HCT116 (cell line): ENCODE measurements at places on chromosomes 2 and 18. TPM values are rescaled to one million over a fixed set of nuclear protein-coding genes. Genes with fewer than 3 reads are reported as not detected.

GRCh38 chr2:9661261-9661660, 30.5 kb upstream of the YWHAQ start:
- DNase-seq = no peak
- H3K4me1 ChIP-seq = no peaks in the 10 kb centered on the region
- H3K36me3 ChIP-seq = no peaks in the 10 kb centered on the region
- H3K27me3 ChIP-seq = no peaks in the 10 kb centered on the region
- H3K4me3 ChIP-seq = no peak overlapping the region

DNA sequence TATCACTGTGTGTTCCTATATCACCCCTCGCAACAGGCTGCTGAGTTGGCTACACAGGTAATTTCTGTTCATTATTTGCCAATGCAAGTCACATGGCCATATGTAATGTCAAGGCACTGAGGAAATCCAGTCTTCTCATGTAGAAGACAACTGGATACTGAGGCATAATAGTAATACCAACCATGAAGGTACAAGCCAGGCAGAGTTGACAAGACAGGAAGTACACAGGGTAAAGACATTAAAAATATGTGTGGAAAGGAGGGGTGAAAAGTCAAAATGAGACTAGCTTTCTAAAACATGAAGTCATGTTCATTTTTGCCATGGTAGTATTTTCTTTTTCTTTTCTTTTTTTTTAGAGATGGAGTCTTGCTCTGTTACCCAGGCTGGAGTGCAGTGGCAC, 17.5 kb upstream of the RNF138 start:
- H3K27ac ChIP-seq = no peak overlapping the region
- H3K27me3 ChIP-seq = no peaks in the 10 kb centered on the region
- H3K36me3 ChIP-seq = no peaks in the 10 kb centered on the region
- no peak overlapping the region for H3K4me3 ChIP-seq

GRCh38 chr2:17353263-17353662, 165.0 kb downstream of the RAD51AP2 start:
- no peak overlapping the region for H3K4me3 ChIP-seq
- H3K27ac ChIP-seq = no peak overlapping the region

DNA sequence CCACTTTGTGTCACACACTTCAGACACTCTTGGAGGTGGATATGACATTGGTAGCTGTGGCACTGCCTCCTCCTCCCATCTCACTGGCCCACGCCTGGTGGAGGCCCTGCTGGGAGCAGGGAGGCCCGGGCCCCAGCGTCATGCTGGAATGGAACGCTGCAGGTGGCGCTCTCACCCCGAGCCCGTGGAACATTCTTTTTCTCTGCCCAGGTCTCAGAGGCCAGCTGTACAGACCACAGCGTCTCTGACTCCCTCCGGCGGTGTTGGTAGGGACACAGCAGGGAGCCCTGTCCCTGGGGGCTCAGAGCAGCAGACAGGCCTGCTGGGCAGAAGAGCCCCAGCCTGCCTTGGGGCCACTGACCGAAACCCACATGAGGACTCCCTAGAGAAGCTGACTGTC, 218.1 kb downstream of the TWIST2 start:
- peaks cover 4% of the 10 kb centered on the region for H3K36me3 ChIP-seq
- H3K27ac ChIP-seq = no peak overlapping the region
- H3K4me3 ChIP-seq = no peak overlapping the region
- no peaks in the 10 kb centered on the region for H3K27me3 ChIP-seq
- DNase-seq = no peak
- peaks cover 12% of the 10 kb centered on the region for H3K4me1 ChIP-seq

IL18R1 gene
- total RNA-seq = 1.5 TPM

- H3K4me1 ChIP-seq = no peaks in the 10 kb centered on the region
- DNase-seq = no peak
- H3K4me3 ChIP-seq = no peak overlapping the region
- no peaks in the 10 kb centered on the region for H3K36me3 ChIP-seq
- no peaks in the 10 kb centered on the region for H3K27me3 ChIP-seq
These were observed 134.7 kb downstream of the ASXL3 start for GRCh38 chr18:33712719-33713118.

NEU2 gene
- not detected for total RNA-seq

MFF gene
- total RNA-seq = 68.2 TPM

DNA sequence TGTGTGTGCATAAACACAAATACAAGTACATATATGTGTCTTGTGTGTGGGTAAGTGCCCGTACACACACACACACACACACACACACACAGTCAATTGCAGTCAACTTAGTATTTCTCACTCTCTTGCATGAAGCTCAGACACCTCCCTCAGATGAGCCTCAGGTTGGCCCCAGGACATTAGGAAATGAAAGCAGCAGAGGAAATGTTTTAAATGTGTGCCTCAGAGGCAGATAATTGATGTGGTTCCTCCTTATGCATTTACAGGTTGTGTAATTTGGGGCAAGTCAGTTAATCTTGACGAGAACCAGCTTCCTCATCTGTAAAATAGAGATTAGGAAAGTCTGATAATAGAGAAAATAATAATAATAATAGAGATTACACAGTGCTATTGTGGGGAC, 814.0 kb upstream of the ID2 start:
- H3K4me1 ChIP-seq = no peaks in the 10 kb centered on the region
- H3K4me3 ChIP-seq = no peak overlapping the region
- no peak overlapping the region for H3K27ac ChIP-seq
- no peaks in the 10 kb centered on the region for H3K36me3 ChIP-seq
- no peak for DNase-seq

DNA sequence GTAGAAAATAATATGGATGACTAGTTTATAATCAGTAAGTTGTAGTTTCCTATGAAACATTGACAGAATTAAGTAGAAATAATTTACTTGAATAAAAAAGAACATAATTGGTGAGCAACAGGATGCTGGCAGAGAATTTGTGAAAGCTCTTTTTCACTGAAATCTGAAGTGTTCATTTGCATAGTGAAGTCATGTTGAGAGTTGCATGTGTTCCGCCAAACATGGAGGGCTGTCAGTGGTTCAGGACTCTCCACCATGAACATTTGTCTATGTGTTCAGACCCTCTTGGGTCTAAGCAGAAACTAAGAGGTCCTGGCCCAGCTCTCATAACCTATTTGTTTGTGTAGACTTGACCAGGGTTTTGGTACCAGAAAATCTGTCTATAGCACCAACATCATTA, 182.5 kb upstream of the LINC00305 start:
- no peak overlapping the region for H3K4me3 ChIP-seq
- H3K27ac ChIP-seq = no peak overlapping the region
- no peaks in the 10 kb centered on the region for H3K4me1 ChIP-seq
- H3K27me3 ChIP-seq = no peaks in the 10 kb centered on the region
- DNase-seq = no peak

DNA sequence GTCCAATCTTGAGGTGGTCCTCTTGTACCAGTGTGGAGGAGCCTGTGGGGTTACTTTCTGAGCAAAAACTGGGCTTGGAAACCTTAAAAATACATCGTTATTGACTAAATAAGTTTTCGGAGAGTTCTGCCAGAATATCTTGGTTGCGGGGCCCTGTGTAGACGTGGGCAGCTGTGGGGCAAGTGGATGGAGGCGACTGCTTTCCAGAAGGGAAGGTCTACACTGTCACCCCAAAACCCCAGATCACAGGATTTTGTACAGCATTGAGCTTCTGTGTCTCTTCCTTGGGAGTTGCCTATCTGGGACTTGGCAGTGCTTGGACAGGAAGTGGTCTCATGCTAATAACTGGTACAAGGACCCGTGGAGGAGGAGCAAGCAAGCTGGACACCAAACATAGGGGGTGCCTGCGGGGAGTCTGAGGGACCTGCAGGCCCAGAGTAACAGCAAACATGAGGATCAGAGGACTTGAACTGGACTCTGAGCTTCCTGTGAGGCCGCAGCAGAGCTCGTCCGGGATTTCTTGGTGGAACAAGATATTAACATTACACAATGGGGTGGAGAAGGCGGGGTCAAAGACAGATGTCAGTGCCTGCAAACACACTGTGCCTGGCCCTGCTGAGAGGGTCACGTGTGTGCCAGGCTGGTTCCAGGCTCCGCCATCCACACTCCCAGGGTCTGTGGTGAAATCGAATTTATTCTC, 48.0 kb upstream of the CTLA4 start:
- no peak overlapping the region for H3K27ac ChIP-seq
- H3K36me3 ChIP-seq = no peaks in the 10 kb centered on the region
- H3K4me3 ChIP-seq = no peak overlapping the region
- no peaks in the 10 kb centered on the region for H3K4me1 ChIP-seq
- H3K27me3 ChIP-seq = no peaks in the 10 kb centered on the region

DNA sequence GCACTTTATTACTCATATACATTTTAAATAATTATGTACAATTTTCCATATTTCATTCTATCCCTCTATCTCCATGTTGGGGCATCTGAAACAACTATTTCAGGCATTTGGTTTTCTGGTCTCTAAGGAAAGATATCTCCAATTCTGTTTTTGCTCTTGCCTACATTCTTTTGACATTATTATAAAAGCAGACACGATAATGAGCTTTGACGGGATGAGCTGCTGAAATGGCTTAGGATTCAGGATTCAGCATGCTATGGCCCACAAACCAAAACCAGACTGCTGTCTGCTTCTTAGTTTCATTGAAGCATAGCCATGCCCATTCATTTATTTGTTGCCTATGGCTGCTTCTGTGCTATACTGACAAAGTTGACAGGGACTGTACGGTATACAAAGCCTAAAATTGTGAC, 42.7 kb upstream of the GLS start:
- peaks cover 34% of the 10 kb centered on the region for H3K4me1 ChIP-seq
- DNase-seq = no peak
- H3K27me3 ChIP-seq = no peaks in the 10 kb centered on the region
- H3K36me3 ChIP-seq = no peaks in the 10 kb centered on the region
- no peak overlapping the region for H3K4me3 ChIP-seq

FEV gene
- not detected for total RNA-seq

DNA sequence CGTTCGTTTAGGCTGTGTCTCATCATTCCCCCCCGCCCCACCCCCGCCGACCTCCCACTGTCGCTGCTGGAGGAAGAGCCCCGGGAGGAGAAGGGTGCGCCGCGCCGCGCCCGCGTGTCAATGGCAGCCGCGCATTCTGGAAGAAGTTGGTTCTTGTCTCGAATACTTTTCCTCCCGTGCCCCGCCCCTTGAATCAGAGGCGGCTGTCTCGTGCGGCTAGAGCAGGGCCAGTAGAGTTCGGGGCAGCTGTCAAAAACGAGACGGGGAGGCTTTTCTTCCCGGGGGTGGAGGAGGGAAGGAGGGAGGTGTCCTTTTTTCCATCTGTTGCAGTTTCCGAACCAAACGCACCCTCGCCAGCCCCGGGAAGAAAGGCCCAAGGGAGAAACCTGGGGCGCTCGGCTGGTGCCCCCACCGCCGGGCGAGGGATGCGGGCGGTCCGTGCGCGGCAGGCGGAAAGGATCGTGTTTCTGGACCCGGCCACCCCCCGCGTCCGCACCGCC, 410 bp upstream of the TGIF1 start:
- H3K36me3 ChIP-seq = no peaks in the 10 kb centered on the region; the same call in 1 of the 2 replicates
- no peaks in the 10 kb centered on the region for H3K27me3 ChIP-seq
- peak overlapping the region; percentile 78 for H3K4me3 ChIP-seq
- peak overlapping the region; percentile 90 for H3K27ac ChIP-seq
- peaks cover 59% of the 10 kb centered on the region for H3K4me1 ChIP-seq
- DNase-seq = peak; percentile 70

LAMA3 gene
- total RNA-seq = 5.6 TPM

DNA sequence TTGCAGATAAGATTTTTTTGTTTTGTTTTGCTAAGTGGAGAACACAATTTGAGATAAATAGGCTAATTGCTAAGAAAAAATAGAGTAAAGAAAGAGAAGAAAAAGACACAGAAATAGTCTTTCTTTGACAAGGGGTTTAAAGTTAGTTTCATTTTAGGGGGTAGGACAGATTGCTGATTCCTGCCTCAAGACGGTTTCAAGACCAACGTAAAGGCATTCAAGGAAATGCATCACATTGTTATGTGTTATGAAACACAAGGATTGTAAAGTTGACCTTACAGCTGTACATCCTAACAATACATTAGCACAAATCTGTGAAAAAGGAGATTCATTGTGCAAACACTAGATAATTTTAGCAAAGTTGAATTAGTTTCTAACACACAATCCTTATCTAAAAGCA, 22.7 kb upstream of the ETAA1 start:
- no peaks in the 10 kb centered on the region for H3K27me3 ChIP-seq
- no peaks in the 10 kb centered on the region for H3K36me3 ChIP-seq
- no peak for DNase-seq
- H3K4me3 ChIP-seq = no peak overlapping the region
- H3K4me1 ChIP-seq = no peaks in the 10 kb centered on the region

DNA sequence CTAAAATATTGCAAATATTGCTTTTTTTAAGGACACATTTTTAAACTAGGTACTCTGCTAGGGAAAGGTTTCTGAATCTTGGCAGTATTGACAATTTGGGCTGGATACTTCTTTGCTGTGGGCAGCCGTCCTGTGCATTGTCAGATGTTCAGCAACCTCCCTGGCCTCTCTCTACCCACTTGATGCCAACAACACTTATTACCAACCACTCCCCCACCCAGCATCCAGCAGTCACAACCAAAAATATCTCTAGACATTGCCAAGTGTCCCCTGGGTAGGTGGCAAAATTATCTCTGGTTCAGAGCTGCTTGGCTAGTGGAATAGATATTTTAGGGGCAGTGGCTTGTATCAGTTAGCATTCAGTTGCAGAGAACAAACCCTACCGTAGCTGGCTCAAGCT, 114.3 kb upstream of the PNPT1 start:
- H3K4me1 ChIP-seq = no peaks in the 10 kb centered on the region
- DNase-seq = no peak
- H3K27ac ChIP-seq = no peak overlapping the region
- no peak overlapping the region for H3K4me3 ChIP-seq
- no peaks in the 10 kb centered on the region for H3K36me3 ChIP-seq

GRCh38 chr2:12855508-12855907, 138.8 kb downstream of the TRIB2 start:
- DNase-seq = no peak
- H3K4me3 ChIP-seq = no peak overlapping the region
- H3K27ac ChIP-seq = no peak overlapping the region
- no peaks in the 10 kb centered on the region for H3K36me3 ChIP-seq
- peaks cover 22% of the 10 kb centered on the region for H3K4me1 ChIP-seq

LNPK gene
- total RNA-seq = 22.3 TPM

- H3K4me3 ChIP-seq = no peak overlapping the region
- H3K27me3 ChIP-seq = peaks cover 37% of the 10 kb centered on the region
- no peaks in the 10 kb centered on the region for H3K36me3 ChIP-seq
- H3K4me1 ChIP-seq = no peaks in the 10 kb centered on the region
These were observed 145.9 kb downstream of the DDX1 start for GRCh38 chr2:15737314-15738224.

DNA sequence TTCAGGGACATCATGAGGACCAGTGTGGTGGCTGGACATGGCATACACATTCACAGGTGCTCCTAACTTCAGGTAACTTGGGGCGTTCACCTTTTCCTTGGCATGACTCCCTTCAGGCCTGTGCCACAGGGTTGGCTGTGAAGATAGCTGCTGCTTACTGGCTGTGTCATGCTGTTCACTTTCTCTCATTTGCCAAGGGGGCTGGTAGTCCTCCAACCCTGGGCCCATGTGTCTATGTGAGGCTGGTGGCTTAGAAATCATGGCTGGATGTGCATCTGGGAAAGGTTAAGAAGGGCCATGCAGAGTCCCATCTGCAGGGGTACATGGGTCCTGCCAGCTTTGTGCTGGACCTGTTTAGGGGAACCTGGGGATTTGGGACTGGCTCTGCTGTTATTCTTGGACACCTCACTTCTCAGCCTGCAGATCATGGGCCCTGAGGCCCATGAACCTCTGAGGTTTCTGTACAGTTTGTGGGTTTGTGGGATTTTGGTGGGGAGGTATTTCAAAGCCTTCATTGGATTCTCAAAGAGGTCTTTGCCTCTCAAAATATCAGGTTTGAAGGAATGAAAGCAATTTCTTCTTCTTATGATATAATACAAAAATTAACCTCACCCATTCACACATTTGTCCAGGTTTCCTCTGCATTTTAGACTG, 62.9 kb downstream of the FHOD3 start:
- H3K27ac ChIP-seq = no peak overlapping the region
- no peak for DNase-seq
- no peaks in the 10 kb centered on the region for H3K36me3 ChIP-seq
- peaks cover 4% of the 10 kb centered on the region; the same call in 1 of the 2 replicates for H3K4me1 ChIP-seq
